ENCODE measurements at places on chromosomes 4 and X.
A peak's percentile ranks its signal among the peaks of the same experiment; 100 is the strongest.

DNA sequence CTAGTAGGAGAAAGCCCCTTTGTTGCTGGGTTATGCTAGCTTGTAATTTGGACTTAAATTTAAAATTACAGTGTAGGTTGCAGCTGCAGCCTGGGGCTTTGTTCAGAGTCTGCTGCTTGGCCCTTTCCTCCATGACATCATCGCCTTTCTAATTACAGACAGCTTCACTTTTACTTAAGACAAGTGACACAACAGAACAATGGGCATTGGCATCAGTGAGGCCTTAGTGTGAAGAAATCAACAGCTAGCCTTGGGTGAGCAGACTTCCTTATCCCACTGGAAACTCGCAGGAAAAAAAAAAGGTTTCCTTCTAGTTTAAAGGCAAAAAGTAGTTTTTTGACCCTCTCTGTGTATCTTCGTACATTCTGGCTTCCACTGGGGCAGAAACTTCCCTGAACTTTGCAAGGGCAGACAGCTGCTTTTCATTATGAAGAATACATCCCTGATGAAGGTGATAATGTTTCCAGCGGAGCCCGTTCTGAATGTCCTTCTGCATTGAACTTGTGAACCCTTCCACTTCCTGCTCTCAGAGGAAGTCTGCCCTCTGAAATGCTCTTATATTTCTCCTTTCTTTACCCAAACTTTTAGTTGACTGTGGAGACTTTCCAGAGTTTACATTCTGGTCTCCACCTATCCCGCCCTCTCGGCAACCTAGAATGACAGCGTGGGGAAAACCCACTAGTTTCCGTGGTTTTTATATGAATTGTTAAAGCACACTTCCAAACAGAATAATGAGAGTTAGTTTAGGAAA is 123.2 kb upstream of the FAM9C start:
- no peak for DNase-seq

GRCh38 chr4:144578681-144579080 is 67.3 kb upstream of the HHIP start:
- no peak for DNase-seq

DNA sequence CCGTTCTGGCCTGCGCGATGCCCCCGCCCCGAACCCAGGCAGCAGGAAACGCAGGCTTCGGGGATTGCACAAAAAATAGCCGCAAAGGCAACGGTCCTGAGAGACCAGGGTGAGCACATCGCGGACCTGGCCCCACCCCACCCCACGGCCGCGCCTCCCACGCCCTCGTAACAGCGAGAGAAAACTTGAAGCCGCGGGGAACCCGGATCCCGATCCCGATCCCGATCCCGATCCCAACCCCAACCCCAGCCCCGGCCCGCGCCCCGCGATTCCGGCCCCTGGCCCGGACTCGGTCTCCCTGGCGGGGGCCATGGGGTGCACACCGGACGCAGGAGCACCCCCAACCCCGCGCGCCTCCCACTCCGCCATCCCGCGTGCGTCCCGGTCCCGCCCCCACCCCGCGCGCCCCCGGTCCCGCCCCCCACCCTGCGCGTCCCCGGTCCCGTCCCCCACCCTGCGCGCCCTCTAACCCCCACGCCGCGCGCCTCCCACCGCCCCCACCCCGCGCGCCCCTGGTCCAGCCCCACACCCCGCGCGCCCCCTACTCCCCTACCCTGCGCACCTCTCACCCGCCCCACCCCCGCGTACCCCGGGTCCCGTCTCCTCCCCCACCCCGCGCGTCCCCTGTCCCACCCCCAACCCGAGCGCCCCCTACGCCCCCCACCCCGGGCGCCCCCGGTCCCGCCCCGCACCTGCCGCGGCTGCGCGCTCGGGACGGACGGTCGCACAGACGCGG is 29.0 kb downstream of the NOP14 start:
- DNase-seq, result no peak

- no peak for DNase-seq
Measured at GRCh38 chr4:52111995-52112394, 60.9 kb downstream of the SPATA18 start.

DNA sequence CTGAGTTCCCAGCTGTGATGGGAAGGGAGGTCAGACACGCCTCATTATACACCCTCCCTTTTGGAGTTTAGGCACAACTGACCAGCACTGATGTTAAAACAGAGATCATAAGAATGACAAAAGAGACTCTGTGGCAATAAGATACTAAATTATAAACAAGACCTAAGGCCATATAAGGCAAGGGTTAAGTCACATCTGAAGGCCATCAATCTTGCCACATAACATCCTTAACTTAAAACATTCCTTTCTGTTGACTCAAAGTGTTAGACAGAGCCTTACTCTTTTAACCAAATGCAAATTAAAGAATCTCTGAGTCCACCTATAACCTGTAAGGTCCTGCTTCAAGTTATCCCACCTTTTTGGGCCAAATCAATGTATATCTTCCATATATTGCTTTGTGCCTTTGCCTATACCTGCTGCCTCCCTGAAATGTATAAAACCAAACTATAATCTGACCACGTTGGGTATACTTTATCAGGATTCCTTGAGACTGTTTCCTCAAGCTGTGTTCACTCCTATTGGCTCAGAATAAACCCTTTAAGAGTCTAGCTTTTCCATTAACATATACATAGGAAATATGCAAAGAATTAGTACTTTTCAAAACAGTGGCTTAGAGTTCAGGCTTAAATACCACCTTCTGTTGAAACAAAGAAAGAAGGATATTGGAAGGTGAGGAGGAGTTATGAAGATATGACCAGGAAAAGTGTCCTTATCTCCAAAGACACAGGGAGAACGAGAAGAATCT is 214.4 kb upstream of the PPP1R2C start:
- DNase-seq, result no peak

DNA sequence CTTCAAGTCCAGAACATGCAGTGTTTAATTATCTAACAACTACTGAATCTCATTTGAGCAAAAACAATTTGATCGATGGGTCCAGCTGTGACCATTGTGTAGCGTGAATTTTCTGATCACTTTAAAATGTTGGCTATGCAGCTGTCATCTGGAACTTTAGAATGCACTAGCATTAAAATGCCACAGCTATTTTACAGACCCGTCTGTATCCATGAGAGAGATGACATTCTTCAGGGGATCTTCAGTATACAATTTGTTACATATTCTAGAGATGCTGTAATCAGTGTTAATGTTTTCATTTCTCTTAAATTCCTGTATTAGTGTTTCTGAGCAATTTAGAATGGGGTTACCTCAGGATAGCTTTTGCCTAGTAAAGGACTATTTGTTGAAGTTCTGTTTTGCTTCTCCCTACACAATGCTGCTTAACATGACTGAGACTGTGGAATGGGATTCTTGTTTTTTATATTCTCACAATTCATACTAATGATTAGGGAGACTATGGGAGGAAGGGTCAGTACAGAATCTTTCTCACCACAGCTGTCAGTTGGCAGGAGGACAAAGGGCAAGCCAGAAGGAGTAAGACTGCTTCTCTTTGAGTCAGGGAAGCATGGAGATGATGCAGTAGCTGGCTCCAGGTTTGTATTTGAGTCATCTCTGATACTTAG is 13.2 kb upstream of the CTSO start:
- DNase-seq, result no peak

DNA sequence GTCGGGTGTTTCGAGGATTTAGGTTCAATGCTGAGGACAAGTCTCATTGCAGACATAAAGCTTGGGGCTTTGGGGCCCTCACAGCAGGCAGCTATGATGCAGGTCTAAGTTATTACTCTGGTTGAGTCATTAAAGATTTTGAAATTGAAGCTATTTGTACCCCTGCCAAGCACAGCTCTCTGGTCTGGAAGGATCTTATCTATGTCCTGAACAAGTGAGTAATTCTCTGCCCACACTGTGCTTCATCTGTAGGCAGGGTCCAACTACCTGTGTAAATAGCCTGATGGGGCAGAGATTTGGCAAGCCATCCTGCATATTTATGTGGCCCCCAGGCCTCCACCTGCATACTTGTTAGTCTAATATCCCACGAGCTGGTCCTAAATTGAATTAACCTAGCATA is 41.4 kb upstream of the MAGEA4 start:
- no peak for DNase-seq

DNA sequence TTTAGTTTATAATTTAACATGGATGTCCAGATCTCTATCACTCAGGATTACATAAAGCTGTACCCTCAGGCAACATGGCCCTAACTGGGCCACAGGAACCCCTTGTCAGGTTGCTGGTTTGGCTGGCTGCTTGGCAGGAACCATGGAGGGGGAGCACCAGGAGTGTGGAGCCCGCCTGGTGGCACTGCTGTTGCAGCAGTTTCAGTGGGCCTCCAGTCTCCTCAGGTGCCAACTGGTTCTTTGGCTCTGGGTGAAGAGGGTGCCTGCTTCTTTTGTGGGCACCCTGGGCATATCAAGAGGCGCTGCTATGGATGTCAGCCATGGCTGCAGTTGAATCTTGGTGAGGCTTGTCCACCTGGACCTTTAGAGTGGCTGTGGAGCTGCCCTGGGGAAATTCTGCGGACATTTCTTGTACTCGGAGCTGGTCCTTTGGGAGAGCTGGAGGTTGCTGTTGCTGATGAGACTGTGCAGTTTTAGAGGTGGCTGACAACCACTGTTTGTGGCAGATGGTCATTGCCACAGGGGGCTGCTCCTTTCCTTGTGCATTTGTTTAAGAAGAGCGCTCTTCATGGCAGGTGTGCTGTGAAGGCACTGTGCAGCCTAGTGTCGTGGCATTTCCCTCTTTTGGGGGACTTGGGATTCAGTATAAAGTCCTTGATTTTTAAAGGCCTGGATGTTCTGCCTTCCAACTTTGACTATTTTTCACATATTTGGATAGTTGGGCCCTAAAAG is 10.3 kb upstream of the SMIM14 start:
- no peak for DNase-seq

GRCh38 chrX:24563291-24564010 is 83.7 kb downstream of the PCYT1B start:
- no peak for DNase-seq

GRCh38 chr4:116881077-116881476 is 204.3 kb downstream of the TRAM1L1 start:
- no peak for DNase-seq

GRCh38 chr4:150782921-150783320 is 201.0 kb downstream of the MAB21L2 start:
- DNase-seq, result no peak

- DNase-seq, result no peak
Measured at GRCh38 chr4:177478496-177478895, 36.3 kb upstream of the AGA start.

DNA sequence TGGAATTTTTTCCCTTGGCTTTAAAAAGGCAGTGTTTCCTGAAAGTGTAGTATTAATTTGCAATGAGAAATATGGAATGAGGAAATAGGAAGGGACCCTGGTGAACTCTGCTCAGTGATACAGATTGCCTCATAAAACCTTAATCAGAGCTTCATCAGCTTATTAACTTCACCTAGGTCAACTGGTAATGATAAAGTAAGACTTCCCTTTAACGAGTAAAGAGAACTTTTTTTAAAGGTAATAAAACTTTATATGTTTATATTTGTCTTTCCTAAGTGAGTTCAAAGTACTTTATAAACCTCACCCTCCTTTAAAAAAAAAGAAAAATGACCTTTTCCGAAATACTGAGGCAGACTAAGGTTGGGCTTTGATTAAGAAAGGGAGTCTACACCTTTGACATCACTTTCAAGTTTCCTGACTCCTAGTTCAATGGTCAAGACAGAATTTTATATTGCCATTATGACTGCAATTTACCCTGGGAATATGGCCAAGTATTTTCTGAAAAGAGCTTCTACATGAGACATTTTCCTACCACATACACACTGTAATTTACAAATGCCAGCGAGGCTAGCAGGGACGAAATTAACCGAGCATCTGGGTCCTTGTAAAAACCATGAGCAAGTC is 706.3 kb upstream of the TENM3 start:
- no peak for DNase-seq

DNA sequence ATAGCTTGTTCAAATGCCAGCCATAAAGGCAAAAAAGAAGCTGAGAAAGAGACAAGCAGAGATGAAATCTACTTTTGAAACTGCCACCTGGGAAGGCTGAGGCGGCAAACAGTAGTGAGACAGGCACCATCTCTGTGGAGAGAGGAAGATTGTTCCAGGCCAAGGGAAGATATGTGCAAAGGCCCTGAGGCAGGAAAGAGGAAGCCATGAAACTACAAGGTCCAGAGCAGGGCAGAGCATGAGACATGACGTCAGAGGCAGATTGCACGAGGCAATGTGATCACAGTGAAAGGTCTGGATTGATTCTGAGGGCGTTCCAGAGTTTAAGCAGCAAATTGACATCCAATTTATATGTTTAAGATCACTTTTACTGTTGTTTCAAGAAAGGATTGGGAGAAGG is 226.1 kb downstream of the QDPR start:
- peak; percentile 69 for DNase-seq

GRCh38 chr4:78346222-78346621 is 205.3 kb upstream of the ANXA3 start:
- DNase-seq, result no peak

- no peak for DNase-seq
Measured at GRCh38 chr4:177455561-177455970, 13.3 kb upstream of the AGA start.

DNA sequence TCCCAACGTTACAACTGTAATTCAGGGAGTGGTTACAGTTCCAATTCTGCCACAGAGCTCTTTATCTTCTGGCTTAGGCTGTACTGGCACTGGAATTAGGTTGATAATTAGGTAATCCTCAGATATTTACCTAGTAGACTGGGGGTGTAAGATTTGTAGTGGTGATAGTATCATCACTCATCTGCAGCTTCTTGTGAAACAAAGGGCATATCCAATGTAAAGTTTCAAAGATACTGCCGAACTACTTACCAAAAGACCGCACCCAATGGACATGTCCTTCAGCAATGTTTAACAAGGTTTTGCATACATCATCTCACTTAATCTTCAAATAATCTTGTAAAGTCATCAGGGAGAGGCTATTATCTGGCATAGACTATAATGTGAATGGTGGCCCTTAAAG is 20.8 kb downstream of the ADGRG4 start:
- DNase-seq, result no peak

- no peak for DNase-seq
Measured at GRCh38 chr4:185774131-185774653, 37.8 kb downstream of the SORBS2 start.

DNA sequence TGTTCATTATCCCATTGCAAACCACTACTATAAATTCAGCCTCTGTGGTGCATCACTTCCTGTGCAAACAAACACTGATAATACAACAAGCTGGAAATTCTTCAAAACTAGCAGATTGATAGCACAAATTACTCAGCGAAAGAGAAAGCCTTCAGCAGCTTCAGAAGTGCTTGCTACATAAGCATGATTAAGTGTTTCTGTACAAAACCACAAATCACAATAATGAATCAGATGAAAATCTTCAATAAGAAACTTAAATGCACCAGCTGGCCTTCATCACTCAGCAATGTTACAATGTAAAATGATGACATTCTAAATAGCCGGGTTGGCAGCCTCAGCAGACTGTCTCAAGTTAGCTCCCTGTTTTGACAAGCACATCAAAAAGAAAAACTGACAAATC is 262.2 kb downstream of the SPOCK3 start:
- no peak for DNase-seq

DNA sequence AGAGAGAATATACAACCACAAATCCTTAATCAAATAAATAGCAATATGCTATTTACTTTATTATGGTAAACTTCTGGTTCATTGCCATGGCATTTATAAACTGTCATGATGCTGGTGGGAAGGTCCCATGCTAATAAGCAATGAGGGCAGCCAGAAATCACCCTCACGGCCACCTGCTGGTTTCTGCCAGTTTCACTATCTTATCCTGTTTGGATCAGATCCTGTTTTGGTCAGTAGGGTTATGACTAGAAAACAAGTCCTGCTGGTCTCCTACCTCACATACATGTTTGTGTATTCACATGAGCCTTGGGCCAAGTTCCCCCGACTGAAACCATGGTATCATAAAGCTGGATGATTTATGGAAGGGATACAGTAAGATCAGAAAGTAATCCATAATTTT is 28.1 kb downstream of the XAGE5 start:
- no peak for DNase-seq

- peak; percentile 23 for DNase-seq
Measured at GRCh38 chr4:78634011-78634664, 82.6 kb downstream of the ANXA3 start.
